Neuronal stem cell (in vitro differentiated cells): ENCODE measurements at places on chromosomes 4 and X.

DNA sequence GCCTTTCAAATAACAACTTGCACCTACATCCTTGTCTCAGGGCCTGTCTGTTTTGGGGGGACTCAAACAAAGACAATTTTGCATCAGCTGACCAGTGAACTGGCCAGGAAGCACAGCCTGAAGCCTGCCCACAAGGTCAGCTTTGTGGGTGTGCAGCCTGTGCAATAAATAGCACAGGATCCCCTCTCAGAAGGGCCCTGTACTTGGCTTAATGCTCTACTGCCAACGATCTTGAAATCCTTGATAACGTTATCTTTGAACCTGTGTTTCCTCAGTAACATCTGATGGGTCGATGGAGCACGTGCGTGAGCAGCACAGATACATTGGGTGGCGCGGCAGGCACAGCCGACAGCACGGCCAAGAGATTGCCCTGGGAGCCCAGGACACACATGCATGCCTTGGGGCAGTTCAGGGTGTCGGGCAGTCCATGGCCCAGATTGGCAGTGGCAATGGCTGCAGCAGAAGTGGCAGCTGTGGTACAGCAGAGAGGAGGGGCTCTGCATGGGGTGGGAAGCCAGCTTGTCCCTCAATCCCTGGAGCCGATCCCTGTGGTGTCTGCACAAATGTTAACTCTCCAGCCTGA lies 58.8 kb upstream of the ATP6AP2 start:
- no peak for DNase-seq

GRCh38 chr4:169070071-169070894 lies 60.2 kb upstream of the CBR4 start:
- peak; percentile 23 for DNase-seq

DNA sequence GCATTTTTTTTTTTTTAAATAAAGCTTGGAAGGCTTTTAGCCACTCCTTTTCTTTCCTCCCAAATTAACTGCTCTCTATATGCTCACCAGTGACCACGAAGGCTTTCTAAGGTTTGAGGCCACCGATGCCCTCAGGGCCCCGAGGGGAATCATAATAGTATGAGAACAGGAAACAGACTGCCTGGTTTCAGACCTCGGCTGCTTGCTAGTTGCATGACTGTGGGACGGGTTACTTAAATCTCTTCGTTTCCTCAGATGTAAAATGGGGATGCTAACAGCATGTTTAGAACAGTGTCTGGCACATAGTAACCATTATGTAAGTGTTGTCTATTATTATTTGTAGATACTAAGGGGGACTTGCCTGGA lies 3.6 kb downstream of the LINC00632 start:
- DNase-seq = no peak

DNA sequence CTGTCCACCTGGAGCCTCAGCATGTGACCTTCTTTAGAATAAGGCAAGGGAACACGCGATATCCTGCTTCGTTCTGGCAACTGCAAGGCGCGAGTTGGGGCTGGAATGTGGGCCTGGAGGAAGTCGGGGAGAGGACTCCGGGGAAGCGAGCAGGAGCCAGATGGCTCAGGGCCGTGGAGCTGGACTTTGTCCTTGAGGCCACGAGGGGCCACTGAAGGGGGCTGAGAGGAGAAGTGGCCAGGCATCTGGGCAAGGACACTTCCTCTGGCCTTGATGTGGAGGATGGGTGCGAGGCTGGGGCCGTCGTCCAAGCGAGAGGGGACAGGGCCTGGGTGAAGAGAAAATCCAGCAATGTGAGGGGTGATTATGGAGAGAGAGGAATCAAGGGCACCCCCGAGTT lies 12.2 kb upstream of the DUSP9 start:
- DNase-seq = no peak

DNA sequence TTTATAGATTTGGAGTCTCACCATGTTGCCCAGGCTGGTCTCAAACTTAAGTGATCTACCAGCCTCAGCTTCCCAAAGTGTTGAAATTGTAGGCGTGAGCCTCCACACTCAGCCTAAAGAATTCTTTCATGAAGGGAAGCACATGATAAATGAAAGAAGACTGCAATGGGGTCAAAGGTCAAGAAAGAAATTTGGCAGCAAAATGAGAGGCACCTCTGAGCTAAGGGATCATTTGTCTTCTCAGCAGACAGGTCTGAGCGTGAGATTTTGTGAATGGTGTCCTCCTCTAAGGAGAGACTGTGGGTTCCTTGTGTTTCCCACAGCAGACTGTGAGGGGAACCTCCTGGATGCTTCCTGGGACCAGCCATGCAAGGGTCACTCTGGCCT lies 57.5 kb upstream of the EGFL6 start:
- no peak for DNase-seq

GRCh38 chr4:7516096-7516772 lies 81.5 kb upstream of the PSAPL1 start:
- no peak for DNase-seq

DNA sequence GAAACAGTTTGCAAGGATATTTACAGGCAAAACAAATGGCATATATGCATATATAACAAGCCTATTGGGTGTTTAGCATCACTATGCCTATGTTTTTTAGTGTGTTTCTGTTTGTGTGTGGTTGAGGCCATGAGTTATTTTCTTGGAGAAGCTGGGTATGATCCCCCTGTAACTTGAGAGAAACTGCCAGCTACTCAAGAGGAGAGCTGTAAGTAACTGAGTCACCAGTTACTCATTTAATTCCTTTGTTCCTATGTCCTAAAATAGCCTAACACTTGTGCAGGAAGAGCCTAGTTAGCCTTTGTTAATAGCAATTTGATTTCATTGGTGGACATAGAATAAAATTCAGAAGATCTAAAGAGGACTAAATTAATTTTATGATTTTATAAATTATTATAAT lies 79.1 kb downstream of the PWWP3B start:
- DNase-seq = no peak

DNA sequence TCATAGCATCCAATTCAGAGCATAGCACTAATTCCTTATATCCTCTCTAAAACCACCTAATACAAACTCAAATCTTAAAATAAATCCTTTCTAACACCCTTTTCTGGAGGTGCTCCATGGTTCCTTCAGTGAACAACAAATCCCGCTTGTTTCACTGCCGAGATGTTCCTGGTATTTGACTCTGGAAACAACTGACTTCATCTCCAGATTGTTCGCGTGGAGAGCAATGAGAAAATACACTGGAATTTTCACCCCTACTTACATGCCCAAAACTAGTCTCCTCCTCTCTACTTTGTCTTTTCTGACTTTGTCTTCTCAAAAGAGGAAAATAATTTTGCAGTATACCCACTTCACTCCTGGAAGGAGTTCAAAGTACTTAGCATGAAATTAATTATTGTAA lies 129.0 kb downstream of the PLS3 start:
- no peak for DNase-seq

- DNase-seq = peak; percentile 55
These were observed 84.1 kb downstream of the IRF2 start for GRCh38 chr4:184389978-184390900.

DNA sequence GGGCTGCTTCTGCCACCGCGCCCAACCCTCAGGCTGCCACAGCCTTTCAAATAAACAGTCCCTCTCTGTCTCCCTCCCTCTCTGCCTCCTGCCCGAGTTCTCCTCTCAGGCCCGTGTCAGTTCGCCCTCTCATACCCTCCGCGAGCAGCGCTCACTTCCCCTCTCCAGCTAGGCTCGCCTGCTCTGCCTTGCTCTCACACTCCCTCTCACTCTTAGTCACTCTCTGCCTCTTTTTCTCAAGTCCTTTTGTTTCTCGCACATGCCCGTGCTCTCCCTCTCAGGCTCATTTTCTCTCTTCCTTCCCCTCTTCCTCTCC lies 3.2 kb downstream of the EFNB1 start:
- DNase-seq = no peak

- DNase-seq = peak; percentile 35
These were observed 782 bp downstream of the PITX2 start for GRCh38 chr4:110621839-110622751.

GRCh38 chr4:94540476-94540875 lies 88.7 kb downstream of the PDLIM5 start:
- no peak for DNase-seq

- no peak for DNase-seq
These were observed 480.1 kb upstream of the GALNT7 start for GRCh38 chr4:172688534-172688933.

GRCh38 chr4:129077326-129077725 lies 16.0 kb downstream of the SCLT1 start:
- DNase-seq = no peak

GRCh38 chr4:8152090-8152864 lies 6.3 kb downstream of the ABLIM2 start:
- DNase-seq = no peak

- DNase-seq = no peak
These were observed 97.5 kb upstream of the CXXC4 start for GRCh38 chr4:104592183-104592582.

DNA sequence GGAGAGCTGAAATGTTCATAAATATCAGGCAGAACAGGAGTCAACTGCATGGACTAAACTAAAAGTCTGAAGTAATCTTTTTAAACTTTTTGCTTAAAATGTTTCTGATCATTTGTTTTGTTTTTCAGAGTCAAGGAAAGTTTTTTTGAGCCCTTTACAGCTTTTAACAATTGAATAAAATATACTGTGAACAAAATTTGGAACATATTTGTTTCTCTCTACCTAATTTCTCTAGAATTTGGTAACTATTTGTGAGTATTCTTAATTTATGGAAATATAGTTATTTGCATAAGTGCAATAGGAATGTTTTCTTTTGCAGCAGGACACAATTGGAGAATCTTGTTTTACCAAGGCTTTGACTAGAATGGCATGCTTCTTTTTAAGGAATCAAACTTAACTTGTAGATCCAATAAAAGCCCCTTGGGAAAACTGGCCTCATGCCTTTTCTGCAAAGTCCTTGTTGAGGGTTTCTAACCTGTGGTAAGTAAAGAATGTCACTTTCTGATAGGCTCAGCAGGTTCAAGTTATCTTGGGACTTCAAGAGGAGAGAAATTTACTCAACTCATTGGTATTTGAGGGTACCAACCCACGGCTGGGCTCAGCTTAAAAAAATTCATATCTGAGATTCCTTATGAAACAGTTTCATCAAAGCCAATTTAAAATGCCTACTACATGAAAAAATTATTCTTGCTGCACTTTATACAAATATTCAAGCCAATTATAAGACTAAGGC lies 91.5 kb downstream of the UPRT start:
- DNase-seq = no peak
